ENCODE measurements at places on chromosomes 1 and 21.

DNA sequence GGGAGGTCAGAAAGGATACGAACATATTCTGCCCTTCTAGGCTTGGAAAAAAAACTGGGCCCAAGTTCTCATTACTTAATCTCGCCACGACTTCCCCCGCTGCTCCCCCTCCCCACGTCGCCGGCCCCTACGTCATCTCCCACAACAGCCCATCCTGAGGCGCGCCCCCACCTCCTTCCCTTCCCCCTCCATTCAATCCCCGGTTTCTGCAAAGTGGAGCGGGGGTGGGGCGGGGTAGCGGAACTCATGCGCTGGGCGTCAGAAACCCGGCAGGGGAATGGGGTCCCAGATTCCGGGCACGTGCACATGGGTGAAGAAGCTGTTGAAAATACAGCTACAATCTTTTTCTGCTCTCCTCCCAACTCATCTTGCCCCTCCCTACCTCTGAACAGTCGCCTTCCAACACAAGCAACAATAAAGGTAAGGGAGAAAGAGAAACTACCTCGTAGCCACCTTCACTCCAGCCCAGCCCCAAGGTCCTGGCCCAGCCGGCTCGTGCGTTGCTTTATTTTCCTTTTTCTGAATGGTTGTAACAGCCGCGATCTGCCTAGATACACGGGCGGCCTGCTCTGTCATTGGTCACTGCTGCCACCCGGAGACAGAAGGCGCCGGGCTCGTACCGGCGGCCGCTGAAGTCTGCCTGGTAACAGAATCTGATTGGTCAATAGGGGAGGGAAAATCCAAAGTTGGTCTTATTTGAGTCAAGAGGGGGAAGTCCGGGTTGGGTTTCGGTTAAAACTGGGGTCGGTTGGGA, at the start of gene RFX5:
Gene RFX5 (minus strand): TSS at position 484 of the 754 bp plus-strand sequence. CDS start 932 bp downstream, outside the sequence.
- peak; percentile 90 for DNase-seq

DNA sequence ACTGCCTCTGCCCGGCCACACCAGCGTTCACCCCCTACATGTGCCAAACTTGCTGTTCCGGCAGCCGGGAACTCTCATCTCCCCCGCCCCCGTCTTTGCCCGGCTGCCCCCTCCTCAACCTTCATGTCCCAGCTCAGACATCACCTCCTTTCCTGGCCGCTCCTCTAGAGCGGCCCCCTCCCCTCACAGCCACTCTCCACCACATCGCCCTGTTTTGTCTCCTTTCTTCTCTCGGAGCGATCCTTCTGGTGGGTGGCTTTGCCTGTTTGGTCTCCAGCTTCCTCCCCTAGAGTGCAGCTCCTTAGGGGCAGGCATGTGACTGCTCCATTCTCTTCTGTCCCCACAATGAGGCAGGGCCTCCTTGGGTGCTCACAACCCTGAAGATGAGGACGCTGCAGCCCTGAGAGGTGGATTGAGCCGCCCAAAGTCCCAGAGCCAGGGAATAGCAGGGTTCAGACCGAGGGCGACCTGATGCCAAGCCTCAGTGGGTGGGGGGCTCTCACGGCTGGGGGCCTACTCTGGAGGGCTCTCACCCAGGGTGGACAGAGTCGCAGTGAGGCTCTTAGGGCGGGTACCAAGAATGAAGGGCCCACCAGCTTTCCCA, 44.9 kb upstream of the ECE1 start:
- no peak for DNase-seq

DNA sequence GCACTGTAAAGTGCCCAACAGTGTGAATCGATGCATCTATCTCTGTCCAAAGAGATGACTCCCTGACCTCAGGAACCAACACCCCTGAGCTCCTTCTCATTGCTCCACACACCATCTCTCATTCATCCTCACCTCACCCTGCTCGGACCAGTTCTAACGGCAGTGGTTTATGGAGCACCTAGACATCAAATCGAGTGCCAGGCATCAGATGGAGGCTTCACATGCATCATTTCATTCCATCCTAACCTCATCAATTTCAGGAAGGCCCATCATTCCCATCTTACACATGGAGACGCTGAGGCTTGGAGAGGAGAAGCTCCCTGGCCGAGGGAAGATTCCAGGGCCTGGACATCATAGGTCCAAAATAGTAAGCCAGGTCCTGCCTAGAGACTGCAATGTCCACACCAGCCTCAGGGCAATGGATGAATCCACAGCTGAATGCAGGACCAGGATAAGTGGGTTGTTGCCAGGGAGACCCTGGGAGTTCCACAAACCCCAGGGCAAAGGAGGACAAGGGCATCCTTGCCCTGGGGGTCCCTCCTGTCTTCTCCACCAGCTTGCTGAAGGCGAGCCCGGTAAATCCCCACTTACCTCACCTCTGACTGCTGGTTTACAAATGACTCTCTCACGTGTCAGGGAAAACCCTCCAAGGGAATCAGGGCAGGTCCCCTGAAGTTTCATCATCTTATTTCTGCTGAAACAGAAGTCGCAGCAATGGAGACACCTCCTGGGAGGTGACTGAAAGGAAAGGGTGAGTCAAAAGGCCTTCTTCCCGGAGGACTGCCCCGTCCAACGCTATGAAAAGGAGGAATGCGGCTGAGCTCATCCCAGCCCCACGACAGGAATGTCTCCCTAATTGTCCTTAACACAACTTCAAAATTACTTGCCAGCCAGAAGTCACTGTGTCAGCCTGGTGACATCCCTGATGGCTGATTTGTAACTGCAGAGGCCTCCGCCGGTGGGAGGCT, 9.0 kb upstream of the IFFO2 start:
- no peak for DNase-seq

- DNase-seq: no peak
Measured at GRCh38 chr1:247357052-247357780, 25.5 kb upstream of the ZNF496 start.

- DNase-seq: no peak
Measured at GRCh38 chr1:10764296-10764798, 32.1 kb downstream of the CASZ1 start.

DNA sequence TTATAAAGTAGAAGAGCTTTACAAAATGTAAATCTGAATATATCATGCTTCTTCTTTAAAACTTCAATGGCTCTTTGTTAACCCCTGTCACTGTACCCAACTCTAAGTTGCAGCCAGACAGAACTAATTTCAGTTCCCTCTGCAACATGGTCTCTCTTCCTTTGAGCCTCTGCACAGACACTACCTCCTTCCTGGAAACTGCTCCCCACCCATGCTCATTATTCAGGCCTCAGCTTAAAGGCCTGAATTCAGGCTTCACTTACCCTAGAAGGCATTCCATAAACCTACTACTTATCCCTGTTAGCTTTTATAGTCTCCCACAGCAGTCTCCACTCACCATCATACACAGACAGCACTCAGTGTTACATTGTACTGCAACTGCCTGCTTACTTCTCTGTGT, 2.6 kb upstream of the EEIG2 start:
- no peak for DNase-seq

DNA sequence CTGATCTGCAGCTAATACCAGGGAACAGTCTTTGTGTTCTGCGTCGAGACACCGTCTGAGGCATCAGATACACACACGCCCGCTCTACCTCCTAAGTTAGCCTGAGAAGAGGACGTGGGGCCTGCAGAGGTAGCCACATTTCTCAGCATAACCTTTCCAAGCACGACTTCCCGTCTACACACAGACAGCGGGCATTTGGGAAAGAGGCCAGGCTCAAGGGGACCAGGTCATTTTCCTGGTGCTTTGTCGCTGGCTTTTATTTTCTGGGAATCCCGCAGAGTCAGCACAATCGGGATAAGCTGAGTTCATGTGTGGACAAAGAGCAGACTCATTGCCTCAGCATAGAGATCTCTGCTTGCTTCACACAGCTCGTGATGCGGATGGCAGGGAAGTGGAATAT, 72.5 kb upstream of the SMYD2 start:
- no peak for DNase-seq

DNA sequence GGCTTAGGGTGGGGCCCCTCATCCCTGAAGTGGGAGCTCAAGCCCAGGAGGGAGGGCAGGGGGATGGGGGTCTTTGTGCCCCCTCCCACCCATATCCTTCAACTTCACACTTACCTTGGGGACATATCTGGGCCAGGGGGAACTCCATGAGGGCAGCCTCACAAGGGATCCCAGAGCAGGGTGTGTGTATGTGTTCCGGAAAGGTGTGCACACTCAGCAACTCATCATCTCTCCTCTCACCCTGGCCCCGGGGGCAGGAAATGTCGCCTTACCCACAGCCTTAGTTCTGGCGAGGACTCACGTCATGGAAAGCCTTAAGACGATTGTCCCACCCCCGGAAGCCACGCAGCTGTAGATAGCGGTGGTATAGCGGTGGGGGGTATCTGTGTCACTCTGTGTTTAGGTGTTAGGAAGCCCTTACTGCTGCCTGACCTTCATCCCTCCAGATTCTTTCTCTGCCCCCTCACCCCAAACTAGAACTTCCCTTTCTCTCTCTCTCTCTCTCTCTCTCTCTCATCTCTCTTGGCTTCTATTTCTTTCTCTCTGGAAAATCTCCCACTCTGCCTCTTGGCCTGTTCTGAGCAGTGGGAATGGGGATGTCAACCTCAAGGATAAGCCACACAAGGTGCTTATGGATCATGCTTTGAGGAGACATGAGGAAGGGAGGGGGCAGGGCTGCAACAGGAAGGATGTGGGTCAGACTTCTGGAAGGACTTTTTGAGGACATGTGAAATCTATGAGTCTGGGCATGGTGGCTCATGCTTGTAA, at the start of gene SH2D2A:
Gene SH2D2A (minus strand): TSS at position 288 of the 768 bp plus-strand sequence. CDS start 140 bp downstream, at position 148.
- peak; percentile 95 for DNase-seq

- no peak for DNase-seq
Measured at GRCh38 chr1:159646687-159647086, 59.1 kb downstream of the APCS start.

- no peak for DNase-seq
Measured at GRCh38 chr21:16708101-16708835, 804.6 kb upstream of the CXADR start.

DNA sequence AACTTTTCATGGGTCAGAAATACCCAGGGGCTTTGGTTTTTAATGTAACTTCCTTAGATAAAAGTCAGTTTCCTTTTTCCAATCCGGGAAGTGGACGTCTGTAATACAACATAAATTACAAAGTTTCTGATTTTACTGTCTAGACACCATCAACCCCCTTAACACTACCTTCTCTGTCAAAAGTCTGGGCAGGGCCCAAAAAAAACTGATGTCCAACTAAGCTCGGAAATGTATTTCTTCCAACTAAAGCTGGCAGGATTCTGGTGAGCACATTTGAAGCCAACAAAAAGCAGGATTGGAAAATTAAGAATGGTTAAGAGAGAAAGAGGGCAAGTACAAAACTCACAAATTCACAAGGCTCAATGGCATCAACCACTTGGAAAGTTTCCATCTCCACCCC, 24.3 kb downstream of the DDAH1 start:
- DNase-seq: no peak

- no peak for DNase-seq
Measured at GRCh38 chr1:24261977-24262376, 57.2 kb upstream of the GRHL3 start.

DNA sequence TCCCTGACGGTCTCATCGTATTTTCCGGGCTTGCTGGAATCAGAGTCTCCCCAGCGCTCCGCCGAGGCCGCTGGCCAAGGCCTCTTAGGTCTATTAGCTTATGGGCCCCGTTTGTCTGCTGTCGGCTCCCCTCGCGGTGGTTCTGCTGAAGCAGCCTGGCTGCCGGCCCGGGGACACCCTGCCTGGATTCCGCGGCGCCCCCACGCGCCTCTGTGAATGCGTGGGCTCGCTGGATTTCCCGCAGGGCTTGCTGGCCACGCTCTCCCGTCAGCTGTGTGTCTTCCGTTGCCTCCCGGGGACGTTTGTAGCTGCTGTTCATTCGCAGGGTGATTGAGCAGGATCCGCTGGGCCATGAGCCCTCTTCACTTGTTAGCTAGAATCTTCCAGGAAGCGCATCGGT, 8.4 kb downstream of the LRRC3 start:
- no peak for DNase-seq

GRCh38 chr1:108583757-108584427, 24.0 kb downstream of the EEIG2 start:
- DNase-seq: no peak

DNA sequence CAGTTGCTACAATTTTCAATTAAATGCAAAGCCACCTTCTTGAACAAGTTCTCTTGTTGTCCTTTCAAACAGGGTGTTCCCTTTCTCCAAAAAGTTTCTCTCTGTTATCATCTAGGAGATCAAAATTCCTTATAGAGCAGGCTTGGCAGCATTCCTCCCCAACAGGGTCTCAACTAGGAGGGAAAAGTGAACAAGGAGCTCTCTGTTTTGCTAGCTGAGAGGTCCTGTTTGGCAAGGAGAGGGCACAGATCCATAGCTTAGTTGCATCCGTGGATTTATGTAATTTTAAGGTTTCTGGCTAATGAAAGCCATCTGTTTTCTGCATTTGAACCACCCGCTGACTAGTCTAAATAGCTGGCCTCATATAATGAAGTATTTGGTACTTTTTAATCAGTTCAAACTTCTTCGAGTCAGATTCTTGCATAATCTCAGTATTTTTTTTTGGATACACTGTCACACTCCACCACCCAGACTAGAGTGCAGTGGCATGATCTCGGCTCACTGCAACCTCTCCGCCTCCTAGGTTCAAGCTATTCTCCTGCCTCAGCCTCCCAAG, 54.0 kb downstream of the APP start:
- DNase-seq: no peak

GRCh38 chr1:13699510-13699909, 478 bp upstream of the PRDM2 start:
- DNase-seq: no peak

GRCh38 chr1:6519935-6520671, 28.6 kb upstream of the PLEKHG5 start:
- DNase-seq: no peak

- no peak for DNase-seq
Measured at GRCh38 chr1:118979754-118980575, 8.2 kb downstream of the TBX15 start.

GRCh38 chr1:217493290-217493689, 137.6 kb downstream of the GPATCH2 start:
- DNase-seq: no peak

DNA sequence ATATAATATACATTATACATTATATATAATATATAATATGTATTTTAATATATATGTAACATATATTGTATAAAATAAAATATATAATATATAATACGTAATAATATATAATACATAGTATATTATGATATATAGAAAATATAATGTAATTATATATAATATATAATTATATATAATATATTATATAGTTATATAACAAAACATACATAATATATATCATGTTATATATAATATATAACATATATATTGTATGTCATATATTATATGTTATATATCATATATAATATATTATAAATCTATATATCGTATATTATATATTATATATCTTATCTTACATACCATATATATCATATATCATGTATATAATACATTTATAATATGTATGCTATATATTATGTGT, 248.2 kb upstream of the TPTE start:
- DNase-seq: no peak

GRCh38 chr1:230280906-230281413, 145.2 kb downstream of the PGBD5 start:
- DNase-seq: no peak

DNA sequence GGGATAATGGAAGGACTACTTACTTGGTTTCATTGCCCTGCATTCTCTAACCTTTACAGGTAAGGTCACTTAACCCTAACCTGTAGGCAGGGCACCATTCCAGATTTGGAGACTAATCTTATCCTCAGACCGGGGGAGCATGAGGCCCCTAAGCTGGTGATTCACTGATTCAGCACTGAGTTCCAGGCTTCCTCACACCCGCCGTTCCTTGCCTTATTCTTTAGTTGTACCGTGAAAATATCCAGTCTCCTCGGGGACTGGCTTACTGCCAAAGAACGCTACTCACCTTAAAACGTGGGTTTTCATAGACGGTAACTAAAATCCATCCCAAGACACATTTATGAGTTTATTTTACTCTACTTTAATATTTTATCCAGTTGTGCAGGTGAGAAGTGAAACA, 44.3 kb upstream of the COL24A1 start:
- no peak for DNase-seq

Measured in stimulated activated CD8-positive, alpha-beta memory T cell treated with anti-CD3 and anti-CD28 coated beads, Interleukin-15, amount 100 ng/mL, for 4 hours (primary cell).